ENCODE measurements at places on chromosomes 16 and 17. TPM values are rescaled to one million over a fixed set of nuclear protein-coding genes. Genes with fewer than 3 reads are reported as not detected.

The WSCD1 gene
- total RNA-seq: 47.4 TPM

The TP53TG3 gene
- not detected for total RNA-seq

The CDH15 gene
- total RNA-seq: 0.65 TPM

The ANKRD40CL gene
- total RNA-seq: not detected

The MYH2 gene
- 9.0 TPM for total RNA-seq

The PARD6A gene
- 15.1 TPM for total RNA-seq

The DBNDD1 gene
- 69.9 TPM for total RNA-seq

The CPHXL2 gene
- total RNA-seq: not detected

The DHRS7C gene
- not detected for total RNA-seq

The MMD gene
- total RNA-seq: 34.0 TPM

The OR1F1 gene
- 0.48 TPM for total RNA-seq

The ADORA2B gene
- 3.3 TPM for total RNA-seq

The WFIKKN1 gene
- 10.2 TPM for total RNA-seq

The XYLT1 gene
- 22.1 TPM for total RNA-seq

The CES4A gene
- 0.93 TPM for total RNA-seq

The MSLN gene
- not detected for total RNA-seq

The PDIA2 gene
- 1.3 TPM for total RNA-seq

The WNT9B gene
- total RNA-seq: not detected

The CLEC3A gene
- total RNA-seq: not detected

The IRX6 gene
- 0.55 TPM for total RNA-seq

The LPO gene
- total RNA-seq: 0.52 TPM

The SEPHS2 gene
- 61.8 TPM for total RNA-seq

Data from H1 (cell line).